ENCODE measurements at places on chromosomes 5 and 9.

DNA sequence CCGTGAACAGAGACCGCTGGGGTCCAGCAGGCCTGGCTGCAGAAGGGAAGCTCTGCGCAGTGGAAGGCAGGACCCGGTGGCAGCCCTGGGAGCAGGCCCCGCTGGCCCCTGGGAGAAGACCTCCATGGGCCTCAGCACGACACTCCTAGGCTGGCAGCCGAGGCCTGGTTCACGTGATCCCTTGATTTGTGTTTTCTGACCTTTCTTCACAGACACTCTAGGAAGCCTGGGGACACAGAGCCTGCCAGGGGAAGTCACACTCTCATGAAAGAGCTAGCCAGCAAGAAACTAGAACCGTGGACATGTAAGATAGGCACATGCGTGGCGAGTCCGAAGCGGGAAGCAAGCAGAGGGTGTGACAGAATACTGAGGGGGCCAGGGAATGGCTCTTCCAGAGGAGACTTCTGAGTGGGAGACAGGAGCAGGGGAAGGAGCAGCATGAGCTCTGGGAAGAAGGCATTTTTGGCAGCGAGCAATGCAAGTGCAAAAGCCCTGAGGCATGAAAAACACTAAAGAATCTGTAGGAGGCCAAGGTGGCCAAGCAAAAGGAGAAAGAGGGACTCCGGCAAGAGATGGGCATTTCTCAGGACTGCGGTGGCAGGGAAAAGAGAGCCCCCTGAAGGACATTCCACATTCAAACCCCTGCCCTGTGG is 26.6 kb upstream of the IL17B start:
- DNase-seq = no peak

GRCh38 chr5:141560725-141561483 is 57.9 kb downstream of the DIAPH1 start:
- peak; percentile 63 for DNase-seq

GRCh38 chr5:179379321-179379890 is 34.1 kb upstream of the ADAMTS2 start:
- peak; percentile 24 for DNase-seq

DNA sequence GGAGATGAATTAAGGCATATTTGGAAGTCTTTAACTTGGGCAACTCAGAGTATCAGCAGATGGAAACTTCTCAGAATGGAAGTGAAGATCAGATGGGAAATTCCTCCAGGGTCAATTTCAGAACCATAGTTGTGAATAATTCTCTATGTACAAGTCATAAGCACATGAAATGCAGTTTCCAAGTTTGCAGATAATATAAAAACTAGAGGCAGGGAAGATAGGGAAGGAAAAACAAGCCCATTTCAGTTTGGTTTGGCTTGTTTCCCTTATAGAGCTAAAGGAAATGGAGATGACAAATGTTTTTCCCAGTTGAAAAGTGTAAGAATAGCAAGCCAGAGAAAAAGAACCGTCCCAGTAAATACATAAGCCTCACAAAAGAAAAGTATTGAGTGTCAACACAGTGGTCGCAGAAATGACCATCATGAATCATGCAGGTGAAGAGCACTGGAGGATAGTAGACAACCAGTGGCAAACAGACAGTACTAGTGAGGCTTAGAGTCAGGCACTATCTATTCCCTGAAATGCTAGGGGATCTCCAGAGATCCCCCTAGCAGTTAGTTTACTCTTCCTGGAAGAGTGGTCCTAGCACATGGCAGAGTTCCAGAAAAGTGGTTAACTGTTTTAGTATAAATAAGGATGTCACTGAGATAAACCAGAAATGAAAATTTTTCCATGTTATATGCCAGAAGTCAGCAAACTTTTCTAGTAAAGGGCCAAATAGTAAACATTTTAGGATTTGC is 245.9 kb downstream of the SAXO1 start:
- no peak for DNase-seq

DNA sequence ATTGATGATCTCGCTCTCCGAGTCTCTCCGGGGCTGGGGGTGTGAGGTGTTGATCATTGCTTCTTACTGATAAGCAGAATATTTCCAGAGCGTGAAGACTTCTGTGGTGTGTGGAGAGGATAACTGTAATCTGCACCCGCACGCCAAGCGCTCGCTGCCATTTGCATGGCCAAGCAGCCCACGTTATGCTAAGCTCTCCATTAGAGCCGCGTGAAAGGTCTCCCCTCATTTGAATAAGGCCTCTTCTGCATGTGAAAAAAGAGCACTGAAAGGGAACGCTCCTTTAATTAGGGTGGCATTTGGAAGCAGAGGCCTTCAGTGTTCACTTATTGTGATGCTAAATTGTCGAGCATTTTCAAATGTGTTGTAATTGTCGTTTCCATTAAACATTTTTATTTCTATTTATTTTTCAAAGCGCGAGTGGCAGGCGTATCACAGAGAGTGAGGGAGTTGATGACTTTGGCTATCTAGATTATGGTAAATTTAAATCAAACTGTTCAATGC is 163.6 kb upstream of the IRX2 start:
- no peak for DNase-seq

- DNase-seq = no peak
These were observed 92.2 kb downstream of the DOCK8 start for GRCh38 chr9:306907-307306.

GRCh38 chr5:134567641-134568336 is 42.3 kb downstream of the JADE2 start:
- DNase-seq = no peak

DNA sequence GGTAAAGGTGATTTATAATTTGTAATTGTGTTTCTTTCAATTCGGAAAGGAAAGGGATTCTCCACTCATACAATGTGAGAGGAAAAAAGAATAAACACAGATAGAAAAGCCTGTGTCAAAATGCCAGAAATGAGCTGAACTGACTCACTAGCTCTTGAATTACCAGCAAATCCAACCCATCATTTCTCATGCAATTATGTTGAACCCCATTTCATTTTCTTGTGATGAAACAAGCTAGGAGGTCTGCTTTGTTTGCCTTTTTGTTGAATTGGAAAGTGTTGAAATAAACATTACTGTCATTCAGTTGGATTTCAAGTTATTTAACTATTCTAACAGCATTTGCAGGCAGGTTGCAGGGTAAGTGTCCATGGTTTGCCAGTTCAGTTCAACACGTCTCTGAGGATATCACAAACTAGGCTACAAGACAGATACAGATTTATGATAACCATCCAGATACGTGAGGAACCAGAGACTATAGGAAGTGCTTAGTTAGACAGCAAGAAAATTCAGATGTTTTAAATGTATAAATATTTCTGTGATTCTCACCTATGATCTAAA is 547.2 kb downstream of the MAT2B start:
- no peak for DNase-seq

DNA sequence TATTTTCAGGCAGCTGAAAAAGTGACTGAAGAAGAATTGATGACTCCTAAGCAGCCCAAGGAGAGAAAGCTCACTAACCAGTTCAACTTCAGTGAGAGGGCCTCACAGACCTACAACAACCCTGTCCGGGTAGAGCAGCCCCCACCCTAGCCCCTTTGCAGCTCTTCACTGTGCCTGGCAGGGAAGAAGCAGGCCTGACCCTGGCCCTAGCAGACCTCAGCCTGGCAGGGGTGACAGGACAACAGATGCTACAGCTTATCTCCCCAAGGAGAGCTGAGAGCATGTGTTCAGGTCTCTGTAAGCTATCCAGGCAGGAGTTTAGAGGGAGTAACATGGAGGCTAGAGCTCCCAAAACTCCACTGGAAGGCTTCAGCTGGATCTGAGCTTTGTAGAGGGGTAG is 31.8 kb downstream of the DNAI1 start:
- no peak for DNase-seq

- DNase-seq = no peak
These were observed 74.7 kb upstream of the ELL2 start for GRCh38 chr5:96036301-96036700.

All from liver (tissue), 10 donors.